ENCODE measurements at places on chromosomes 12 and 14.

DNA sequence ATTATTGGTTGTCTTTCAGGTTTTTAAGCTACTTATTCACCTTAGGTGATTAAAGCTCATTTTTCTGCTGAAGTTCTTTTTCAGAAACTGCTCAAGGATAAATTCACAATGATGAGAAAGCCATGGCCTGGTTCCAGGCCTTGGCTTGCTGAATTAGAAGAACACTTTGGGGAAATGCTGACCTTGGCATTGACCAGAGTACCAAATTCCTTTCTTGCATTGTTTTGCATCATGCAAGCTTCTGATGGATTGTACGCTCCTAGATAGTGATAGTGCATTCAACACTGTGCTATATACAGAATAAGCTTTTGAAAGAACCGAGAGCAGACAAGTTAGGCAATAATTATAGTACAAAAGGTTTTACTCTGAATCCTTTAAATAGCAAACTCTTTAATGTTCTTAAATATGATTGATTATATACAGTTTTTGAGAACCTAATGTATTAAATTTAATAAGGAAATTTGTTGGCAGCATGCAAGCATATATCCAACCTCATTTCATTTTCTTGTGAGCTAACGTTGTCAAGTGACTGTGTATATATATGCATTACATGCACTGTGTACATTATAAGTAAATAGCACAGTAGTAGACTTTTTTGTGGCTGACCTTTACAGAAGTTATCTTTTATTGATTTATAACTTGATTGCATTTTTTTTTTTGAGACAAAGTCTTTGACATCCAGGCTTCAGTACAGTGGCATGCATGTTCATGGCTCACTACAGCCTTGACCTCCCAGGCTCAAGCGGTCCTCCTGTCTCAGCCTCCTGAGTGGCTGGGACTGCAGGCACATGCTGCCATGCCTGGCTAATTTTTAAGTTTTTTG, 99.2 kb downstream of the DIP2B start:
- DNase-seq: no peak

GRCh38 chr12:2288001-2288400, 235.2 kb downstream of the CACNA1C start:
- no peak for DNase-seq

GRCh38 chr12:29863665-29864064, 79.9 kb upstream of the TMTC1 start:
- no peak for DNase-seq

DNA sequence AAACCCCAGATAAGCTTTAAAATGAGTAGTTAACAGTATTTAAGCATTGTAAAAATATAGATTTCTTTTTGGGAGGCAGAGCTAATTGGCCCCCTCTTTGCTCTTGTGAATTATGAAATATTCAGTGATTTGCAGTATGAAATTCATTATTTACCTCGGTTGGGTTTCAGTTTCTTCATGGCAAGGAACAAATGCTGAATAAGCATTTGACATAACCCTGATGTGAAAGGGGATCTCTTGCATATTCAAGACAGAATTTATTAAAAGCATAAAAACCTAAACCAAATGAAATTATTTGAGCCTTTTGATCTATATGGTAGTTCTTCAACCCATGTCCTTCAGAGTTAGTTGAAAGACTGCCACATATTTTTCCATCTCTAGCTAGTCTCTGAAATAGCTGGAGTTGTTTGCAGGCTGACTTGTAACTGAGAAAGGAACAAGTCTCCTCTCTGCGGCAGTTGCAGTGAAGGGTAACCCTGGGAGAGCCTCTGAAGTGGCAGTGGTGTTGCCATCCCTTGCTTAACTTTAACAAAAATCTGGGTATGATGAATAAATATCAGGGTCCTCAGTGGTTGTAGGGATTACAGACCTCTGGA, 690 bp downstream of the AKAP6 start:
- no peak for DNase-seq

- no peak for DNase-seq
Measured at GRCh38 chr14:85978582-85979250, 448.8 kb downstream of the FLRT2 start.

DNA sequence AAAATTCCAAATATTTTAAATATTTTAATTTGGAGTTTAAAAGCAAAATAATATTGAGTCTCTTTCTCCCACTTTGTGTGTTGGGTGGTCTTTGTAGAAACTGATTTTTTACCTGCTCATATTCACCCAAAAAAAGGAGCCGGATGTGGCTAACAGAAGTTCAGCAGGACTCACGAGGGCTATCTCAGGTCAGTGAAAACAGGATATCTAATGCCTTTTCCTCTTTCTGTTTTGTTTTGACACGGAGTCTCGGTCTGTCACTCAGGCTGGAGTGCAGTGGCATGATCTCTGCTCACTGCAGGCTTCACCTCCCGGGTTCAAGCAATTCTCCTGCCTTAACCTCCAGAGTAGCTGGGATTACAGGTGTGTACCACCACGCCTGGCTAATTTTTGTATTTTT, 30.8 kb downstream of the COA8 start:
- peak; percentile 51 for DNase-seq

DNA sequence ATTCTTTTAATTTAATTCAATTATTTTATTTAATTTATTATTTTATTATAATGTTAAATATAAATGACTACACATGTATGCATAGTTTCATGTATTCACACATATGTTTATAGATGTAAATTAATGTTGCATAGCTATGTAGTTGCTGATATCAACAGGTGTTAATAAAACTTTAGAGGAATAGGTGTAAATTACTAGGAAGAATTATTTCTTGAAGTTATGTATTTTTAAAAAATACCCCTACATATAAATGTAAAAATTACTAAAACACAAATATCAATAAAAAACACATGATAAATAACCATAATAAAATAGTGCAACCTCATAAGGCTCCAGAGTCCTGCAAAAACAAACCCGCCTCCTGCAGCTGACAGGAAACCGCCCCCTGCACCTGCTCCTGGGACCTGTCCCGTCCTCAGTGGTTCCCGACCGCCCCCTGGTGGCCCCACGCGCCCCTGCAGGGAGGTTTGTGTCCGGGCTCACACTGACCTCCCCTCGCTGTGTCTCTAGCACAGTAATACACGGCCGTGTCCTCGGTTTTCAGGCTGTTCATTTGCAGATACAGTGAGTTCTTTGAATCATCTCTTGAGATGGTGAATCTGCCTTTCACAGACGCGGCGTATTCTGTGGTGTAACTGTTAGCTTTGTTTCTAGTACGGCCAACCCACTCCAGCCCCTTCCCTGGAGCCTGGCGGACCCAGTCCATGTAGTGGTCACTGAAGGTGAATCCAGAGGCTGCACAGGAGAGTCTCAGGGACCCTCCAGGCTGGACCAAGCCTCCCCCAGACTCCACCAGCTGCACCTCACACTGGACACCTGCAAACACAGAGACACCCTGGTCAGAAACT, 1264.0 kb downstream of the TMEM121 start:
- DNase-seq: peak; percentile 39

Measured in GM12864 (cell line).